NCI-H2081 treated with DMSO at 0.1 percent for 48 hours (cell line): ENCODE measurements at places on chromosomes 2 and 18.
A peak's percentile ranks its signal among the peaks of the same experiment; 100 is the strongest.

DNA sequence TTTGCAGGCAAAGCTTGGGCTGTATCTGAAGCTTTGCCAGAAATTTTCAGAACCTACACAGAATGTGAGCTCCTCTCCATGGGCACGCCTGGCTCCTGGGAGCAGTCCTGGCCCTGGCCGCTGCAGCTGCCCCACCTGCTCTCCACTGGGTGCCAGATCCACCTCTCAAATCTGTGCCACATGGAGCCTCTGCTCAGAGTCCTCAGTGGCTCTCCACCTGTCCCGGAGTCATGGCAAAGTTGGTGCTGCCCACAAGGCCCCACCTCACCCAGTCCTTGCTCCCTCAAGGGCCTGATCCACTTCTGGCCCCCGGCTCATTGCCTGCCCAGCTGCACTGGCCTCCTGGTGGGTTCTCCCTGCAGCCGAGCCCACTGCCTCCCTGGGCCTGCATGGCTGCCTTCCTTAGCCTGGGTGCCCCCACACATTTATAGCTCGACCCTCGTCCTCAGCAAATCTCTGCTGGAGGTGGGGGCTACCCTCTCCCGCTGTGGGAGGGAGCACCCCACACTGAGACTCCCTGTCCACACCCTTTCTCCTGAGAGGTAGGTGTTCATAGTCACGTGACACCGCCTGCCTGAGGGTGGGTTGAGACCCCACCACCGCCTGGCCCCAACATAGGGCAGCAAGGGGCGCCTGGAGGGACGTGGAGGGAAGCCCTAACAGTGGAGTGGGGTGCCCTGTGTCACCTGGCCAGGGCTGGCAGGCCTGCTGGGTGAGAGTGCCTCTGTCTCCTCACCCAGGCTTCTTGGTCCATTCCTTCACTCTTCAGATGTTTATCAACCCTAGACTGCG is 224.1 kb downstream of the SH3RF3 start:
- no peak for DNase-seq

DNA sequence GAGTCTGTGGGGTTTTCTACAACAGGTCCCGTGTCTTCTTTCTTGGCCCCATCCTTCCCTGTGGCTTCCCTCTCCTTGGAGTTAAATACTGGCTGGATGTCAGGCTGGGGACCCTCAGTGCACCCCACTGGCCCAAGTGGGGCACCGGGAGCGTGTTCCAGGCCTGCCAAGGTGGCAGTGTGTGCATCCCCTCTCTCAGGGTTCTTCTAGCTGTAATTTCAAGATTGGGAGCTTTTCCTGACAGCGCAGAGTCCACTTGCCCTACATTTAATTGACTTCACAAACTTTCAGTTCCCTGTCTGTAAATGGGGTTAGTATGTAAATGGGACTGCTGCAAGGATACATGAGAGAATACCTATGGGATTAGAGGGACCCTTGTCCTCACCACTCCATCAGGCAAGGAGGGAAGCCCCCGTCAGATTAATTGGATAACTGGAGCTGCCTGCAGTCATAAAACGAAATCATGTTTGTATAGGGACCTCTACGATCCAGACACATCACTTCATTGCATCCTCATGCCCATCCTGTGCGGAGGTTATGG is 66.6 kb downstream of the IL1R2 start:
- DNase-seq, result no peak

DNA sequence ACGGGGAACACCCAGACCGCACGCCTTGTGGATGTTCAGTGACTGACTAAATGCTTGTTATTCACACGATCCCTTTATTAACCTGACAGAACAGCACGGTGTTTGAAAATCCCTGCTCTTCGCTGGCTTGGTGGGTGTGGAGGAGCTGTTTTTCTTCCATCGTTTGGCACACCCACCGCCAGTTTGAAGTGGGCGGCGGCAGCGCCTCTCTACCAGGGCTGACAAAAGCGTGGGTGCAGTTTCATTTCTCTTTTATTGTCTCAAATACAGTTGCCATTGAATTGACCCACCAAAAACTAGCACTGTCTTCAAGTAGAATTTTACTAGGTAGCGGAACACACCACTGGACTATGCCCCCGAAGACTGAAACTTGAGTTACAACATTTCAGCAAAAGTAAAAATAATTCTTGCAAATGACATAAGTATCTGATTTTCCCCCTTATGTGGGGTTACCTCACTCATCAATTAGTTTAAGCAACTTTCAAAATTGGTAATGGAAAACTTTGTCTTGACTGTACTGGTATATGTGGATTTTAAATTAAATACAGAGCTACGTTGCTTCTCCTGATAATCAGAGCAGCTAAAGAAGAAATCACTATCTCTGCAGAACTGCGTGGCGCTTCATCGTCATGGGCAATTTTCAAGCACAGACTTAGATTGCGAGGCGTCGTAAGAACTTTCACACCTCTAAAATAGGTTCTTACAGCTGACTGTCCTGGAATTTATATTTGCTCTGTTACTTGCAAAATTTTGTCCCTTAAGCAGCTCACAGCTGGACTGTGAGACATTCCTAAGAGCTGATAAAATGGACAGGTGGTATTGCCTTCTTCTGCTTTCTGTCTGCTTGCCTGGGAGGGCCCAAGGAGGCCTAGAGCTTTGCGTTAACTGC is 60.9 kb downstream of the LDLRAD4 start:
- no peak for DNase-seq

GRCh38 chr2:113104054-113104611 is 23.3 kb upstream of the IL1RN start:
- DNase-seq, result no peak

- no peak for DNase-seq
Observed at GRCh38 chr2:101873543-101873942, 118.2 kb upstream of the IL1R2 start.

- DNase-seq, result no peak
Observed at GRCh38 chr2:67684991-67685390, 287.9 kb downstream of the ETAA1 start.

DNA sequence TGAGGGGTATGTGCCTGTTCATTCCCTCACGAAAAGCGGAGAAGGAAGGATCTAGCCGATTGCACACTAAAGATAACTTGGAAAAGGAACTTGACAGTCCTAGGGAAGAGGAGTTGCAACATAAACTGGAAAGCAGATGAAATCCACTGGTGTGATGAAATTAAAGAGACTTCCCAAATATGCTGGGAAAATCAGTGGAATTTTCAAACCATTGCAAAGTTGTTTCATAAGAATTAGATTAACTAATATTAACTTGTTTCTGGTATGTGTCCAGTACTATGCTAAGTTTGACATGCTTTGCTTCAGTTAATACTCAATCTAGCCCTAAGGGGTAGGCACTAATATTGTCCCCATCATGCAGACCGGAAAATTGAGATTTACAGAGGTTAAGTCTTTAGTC is 222.7 kb downstream of the IKZF2 start:
- no peak for DNase-seq

DNA sequence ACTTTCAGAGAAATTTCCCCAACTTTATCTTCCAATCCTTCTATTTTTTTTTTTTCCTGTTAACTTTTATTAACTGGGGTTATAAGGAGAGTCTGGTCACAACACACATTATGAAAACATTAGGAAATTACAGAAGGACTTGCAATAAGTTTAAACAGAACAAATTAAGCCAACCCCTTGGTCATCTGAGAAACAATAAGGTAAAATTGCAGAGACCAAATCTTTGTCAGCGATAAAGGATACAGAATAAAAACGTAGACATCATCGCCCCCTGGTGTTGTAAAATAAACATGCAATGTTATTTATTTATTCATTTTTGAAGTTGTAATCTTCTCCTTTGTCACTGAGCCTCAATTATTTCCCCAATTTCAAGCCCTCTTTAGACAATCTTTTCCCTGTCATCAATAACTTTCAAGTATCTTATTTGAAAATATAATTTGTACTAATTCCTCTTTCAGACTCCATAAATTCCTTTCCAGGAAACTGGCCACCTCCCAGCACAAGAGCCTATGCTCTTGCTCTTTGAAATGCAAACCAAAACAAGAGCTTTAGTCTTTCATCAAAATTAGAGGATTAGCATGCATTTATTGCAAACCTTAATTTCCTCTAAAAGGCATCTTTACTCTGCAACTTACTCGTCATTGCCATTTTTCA is 19.5 kb downstream of the G6PC2 start:
- DNase-seq, result peak; percentile 20

DNA sequence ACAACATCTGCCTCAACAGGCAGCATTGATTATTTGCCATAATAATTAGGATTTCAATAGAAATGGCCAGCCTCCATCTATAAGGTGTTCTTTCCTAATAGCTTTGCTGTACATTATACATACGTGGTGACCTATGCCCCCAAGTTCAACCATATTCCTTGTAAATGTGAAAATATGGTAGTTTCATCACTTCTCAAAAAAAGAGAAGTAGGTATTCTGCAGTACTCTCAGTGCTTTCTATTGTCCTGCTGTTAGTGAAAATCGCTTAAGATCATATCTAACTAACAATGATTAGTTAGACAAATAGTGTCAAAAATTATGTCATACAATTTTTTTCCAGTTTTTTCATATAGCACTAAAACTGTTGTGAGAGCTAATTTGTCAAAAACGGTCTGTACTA is 79.6 kb downstream of the SLC4A10 start:
- DNase-seq, result no peak

DNA sequence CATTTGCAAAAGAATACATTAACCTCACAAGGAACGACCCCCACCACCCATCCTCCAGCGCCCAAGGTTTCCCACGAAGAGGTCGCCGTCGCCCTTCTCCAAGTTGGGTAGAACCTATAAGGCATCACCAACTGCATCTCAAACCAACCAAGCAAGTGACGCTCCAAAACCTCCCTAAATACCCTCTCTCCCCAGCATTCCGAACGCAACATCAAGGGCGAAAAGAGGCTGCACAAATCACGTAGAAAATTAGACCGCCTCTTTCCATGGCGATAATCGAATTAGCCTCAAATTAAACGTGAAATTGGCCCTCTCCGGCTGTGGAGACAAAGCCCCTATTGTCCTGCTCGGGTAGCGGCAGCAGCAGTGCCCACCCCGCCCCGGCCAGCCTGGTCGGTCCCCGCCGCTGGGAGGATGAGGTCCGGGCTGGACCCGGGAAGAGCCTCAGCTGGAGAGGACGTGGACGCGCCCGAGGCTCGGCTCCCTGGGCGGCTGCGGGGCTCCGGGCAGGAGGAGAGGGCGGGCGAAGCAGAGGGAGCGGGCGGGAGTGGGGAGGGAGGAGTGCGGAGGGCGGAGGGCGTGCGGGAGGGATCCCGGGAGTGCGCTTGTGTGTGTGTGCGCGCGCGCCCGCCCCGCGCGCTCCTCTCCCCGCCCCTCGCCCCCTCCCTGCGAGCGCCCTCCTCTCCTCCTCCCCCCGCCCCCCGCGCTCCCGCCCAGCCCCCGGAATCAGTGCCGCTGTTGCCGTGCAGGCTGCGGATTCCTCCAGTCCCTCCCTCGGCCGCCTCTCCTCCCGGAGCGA is at the start of gene SPTBN1:
Gene SPTBN1 (plus strand): TSS at position 765 of the 799 bp plus-strand sequence. CDS start 70,092 bp downstream, outside the sequence.
- DNase-seq, result no peak

DNA sequence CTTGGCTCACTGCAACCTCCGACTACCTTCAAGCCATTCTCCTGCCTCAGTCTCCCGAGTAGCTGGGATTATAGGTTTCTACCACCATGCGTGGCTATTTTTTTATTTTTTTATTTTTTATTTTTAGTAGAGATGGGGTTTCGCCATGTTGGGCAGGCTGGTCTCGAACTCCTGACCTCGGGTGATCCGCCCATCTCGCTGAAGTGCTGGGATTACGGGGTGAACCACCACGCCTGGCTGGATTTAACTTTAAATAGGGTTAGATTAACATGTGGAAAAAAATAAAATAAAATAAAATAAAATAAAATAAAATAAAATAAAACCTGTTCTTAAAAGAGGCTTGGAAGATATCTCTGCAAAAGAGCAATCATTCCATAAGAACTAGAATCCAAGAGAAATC is 170.9 kb downstream of the XIRP2 start:
- DNase-seq, result no peak
